ENCODE measurements at places on chromosomes 5 and 9. TPM values are rescaled to one million over a fixed set of nuclear protein-coding genes. Genes with fewer than 3 reads are reported as not detected.
A peak's percentile ranks its signal among the peaks of the same experiment; 100 is the strongest.

Gene ELOVL7
- total RNA-seq = 2.5 TPM

DNA sequence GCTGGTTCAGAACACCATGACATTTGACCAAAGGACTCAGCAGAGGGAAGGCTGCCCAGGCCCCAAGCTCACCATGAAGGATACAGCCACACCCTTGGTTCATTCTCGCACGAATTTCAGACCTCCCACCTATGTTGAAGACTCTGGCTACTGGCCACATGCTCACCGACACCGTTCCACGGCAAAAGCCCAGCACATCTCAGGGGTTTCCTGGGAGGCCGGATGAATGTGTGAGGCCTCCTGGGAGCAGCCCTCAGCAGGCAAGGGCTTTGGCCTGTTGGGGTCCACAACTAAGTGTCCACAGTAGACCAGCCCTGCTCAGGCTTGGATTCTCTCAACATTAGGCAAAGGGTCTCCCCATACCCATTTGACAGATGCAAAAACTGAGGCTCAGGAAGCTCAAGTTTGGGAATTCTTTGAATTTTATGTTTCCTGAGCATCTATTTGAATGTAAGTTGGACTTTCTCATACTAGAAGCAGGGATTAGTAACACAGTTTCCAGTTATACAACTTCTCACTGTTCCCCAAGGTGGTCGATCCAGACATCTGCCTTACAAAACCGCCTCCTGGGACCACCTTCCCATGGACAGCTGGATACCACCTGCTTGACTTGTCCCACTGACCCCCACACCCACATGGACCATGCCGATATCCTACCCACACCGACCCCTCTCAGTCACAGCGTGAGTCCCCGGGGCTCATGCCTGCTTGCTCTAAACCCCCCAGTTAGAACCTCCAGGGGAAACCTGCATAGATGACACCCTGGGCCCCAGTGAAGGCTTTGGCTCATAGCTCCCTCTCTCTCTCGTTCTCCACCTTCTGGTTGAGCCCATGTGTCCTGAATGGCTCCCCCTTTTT lies 27.9 kb downstream of the CCT5 start:
- DNase-seq = no peak
- H3K4me1 ChIP-seq = no peaks in the 10 kb centered on the region
- no peak overlapping the region for H3K4me3 ChIP-seq
- peaks cover 7% of the 10 kb centered on the region for H3K36me3 ChIP-seq
- H3K27me3 ChIP-seq = no peaks in the 10 kb centered on the region

GRCh38 chr9:75027187-75028107 lies 646 bp downstream of the CARNMT1 start:
- H3K36me3 ChIP-seq = no peaks in the 10 kb centered on the region
- no peaks in the 10 kb centered on the region for H3K27me3 ChIP-seq
- peak overlapping the region; percentile 52 for H3K4me3 ChIP-seq
- peak overlapping the region; percentile 93 for H3K27ac ChIP-seq
- no peaks in the 10 kb centered on the region for H3K4me1 ChIP-seq

- no peak overlapping the region for H3K27ac ChIP-seq
- H3K4me1 ChIP-seq = no peaks in the 10 kb centered on the region
- no peak for DNase-seq
- H3K27me3 ChIP-seq = no peaks in the 10 kb centered on the region
- H3K4me3 ChIP-seq = no peak overlapping the region
Observed at GRCh38 chr9:119765632-119766175, 396.5 kb upstream of the BRINP1 start.

- no peak for DNase-seq
- no peaks in the 10 kb centered on the region for H3K27me3 ChIP-seq
- no peak overlapping the region for H3K4me3 ChIP-seq
Observed at GRCh38 chr9:101119206-101119819, 90.8 kb downstream of the PLPPR1 start.

Gene IER5L
- total RNA-seq = 11.0 TPM

All from sigmoid colon (tissue), 7 donors.